Fibroblast of pulmonary artery (primary cell): ENCODE measurements at places on chromosomes 4 and X.

- no peak for DNase-seq
These were observed 355.7 kb downstream of the GALNTL6 start for GRCh38 chr4:172168888-172169287.

DNA sequence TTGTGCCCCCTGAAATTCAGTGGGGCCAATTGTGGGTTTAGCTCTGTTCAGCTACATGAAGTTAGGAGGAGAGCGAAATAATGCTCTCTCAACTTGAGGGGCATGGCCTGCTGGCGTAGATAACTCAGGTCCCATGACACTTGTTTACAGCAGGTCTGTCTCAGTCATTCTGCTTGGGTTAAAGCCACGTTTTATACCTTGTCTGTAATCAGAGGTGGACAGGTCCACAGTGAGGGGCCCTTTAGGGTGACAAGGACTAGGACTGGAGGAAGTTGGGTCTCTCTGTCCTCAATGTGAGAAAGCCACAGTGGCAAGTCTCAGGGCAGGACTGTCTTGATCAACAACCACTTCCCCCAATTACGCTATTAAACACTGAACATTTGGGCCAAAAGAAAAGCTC, 49.0 kb downstream of the PDHA1 start:
- no peak for DNase-seq

DNA sequence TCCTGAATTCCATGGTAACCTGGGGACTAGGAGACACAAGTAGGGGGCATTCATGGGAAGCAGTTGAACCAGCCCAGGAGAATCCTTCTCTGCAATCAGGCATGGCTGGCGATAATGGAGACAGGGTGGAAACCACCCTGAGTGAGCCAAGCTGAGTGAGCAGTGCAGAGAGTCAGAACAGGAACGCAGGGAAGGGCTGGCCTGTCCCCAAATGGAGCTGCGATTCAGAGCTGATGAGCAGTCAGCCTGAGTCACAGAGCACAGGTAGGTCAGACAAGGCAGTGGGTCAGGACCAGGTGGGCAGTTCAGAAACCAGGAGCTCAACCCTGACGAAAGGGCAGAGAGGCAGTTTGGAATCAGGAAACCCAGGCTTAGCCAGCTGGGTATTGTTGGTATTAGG, 129.0 kb downstream of the BTC start:
- DNase-seq, result no peak

DNA sequence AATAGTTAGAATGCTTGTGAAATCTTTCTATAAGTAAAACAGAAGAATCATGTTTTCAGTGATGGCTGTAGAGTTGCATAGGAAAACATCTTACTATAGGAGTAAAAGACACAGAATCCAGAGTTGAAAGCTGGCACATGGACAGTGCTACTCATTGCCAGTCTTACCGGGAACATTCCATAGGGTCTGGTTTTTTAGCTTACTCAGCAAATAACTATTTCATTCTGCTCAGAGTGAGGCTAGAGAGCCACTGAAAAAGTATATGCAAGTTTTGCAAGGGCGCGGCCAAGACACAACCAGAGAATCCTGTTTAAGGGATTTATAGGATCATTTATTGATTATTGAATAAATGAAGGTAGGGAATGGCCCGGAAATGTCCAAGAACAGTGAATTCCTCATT, 60.3 kb downstream of the MTHFD2L start:
- DNase-seq, result peak; percentile 23

GRCh38 chr4:119589165-119589564, 39.4 kb downstream of the PDE5A start:
- no peak for DNase-seq

- DNase-seq, result no peak
These were observed 413 bp downstream of the PDK3 start for GRCh38 chrX:24465532-24465865.

DNA sequence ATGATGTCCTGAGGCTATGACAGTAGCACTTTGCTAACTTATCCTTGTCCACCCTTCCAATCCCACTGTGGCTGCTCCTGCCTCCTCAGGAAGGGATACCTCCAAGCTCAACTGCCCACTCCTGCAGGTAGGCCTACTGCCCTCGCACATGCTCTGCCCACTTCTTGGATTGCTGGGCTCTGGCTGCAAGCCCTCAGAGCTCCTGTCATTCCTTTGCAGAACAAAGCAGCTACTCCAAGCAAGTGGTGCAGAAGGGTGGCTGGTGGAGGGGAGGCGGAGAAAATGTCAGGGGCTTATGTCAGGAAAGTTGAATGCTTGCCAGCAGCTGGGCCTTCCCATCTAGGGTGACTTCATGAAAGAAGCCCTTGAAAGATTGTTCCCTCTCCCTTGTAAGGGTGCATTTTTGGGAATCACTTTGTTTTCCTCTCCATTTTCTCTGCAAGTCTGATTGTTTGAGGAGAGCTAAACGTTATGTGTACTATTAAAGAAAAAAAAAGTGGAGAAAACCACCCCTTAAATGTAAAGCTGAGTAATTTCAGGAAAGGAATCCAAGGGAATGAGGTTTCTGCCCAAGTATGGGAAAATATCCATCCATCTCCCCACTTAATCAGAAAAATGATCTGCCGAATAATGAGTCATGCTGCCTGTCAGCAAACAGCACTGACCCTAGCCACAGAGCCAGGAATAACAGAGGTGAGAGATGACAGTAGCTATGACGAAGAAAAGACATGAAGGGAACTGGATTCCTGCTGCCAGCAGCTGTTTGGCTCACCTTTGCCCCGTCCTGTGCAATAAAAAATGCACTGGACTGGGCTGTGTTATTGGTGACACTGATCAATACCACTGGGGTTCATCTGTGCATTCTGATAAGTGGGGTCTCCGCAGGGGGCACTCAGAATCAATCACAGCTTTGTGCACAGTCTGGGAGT, 102.0 kb downstream of the RTL5 start:
- peak; percentile 68 for DNase-seq

DNA sequence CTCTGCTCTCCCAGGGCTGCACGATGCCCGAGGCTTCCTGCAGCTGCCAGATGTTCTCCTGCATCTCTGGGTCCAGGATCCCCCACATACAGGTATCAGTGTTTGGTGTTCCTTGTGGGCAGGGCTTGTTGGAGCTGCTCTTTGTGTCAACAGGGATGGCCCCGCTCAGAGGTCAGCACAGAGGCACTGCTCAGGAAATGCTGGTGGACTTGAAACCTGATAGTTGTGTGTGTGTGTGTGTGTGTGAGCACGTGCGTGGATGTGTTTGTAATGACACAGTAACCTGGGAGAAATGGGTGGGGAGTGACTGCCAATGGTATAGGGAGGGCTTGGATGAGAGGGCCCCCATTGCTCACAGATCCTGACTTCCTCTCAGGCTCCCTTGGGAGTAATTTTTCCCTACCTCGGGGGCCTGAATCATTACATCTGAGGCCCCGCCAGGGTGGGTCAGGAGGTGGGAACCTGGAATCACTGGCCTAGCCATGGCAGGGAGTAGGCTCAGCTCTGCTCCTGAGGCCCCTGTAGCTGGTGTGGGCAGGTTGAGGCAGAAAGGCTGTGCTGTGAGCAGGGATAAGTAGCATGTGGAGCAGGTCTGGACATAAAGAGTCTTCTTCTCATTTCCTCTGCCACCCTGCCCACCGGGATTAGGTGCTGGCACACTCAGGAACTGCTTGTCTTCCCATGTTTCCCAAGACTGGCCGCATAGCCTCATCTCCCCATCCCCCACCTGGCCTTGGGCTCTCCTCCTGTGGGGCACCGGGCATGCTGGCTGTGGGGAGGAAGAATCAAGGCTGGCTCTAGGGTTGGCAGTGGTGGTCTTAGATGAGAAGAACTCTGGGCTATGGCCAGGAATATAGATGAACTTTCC, 2.5 kb upstream of the EFNB1 start:
- DNase-seq, result no peak

GRCh38 chr4:38310446-38311043, 350.3 kb downstream of the PTTG2 start:
- no peak for DNase-seq

DNA sequence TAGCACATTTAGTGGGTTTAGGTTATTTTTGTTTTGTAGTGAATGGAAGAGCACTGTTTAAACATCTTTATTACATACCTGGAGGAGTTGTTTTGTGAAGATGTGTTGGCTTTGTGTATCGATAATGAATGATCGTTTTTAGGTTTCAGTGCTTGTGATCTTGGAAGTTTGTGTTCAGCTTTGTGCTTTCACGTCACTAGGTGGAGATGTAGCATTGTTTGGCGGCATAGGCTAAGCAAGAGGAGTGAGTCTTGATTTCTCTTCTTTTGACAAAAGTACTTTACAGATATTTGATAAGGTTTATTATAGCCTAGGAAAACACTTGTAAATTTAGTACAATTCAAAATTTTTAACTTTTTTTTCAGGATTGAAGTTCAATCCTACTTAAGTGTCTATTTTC, 50.4 kb downstream of the PDK3 start:
- DNase-seq, result peak; percentile 51

- DNase-seq, result peak; percentile 23
These were observed 36.9 kb upstream of the MED14 start for GRCh38 chrX:40772290-40772689.

DNA sequence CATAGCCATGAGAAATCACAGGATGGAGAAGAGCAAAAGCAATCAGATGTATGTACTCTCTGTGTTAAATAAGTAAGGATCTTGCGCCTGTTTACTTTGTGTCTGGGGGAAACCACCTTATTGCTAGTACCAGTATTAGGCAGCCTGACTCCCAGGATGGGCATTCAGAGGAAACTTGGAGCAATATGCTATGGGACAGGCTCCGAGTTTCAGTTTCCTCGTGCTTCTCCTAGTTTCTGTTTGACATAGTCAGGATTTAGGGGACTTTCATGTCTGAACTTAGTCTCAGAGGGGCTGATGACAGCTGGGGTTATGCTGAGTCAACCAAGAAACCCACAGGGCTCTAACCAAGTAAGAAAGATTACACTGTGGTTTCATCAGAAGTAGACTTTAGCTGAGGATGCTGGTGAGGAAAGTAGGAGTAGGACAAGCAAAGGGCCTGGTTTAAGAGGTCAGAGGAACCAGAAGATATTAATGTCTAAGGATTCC, 13.5 kb downstream of the NSUN7 start:
- DNase-seq, result peak; percentile 22

DNA sequence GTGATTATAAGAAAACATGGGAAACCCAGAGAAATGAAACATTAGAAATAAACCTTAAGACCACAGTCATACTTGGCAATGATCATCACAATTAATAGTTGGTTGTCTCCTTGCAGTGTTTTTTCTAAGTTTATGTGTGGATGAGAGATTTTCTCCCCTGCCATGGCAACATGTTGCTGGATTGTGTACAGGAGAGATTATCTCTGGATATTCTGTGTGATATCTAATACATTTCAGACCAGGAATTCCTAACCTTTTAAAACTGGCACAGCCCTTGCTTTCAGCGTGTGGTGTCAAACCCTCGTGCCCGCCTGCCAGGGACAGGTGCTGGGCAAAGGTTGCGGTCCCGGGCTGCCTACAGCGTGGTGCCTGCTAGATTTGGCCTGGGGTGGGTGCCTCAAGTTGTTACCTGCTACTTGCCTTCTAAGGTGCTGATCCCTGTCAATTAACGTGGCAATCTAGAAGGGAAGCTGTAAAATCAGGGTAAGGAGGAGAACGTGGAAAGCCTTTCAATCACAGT, 100.5 kb downstream of the TMEM131L start:
- DNase-seq, result no peak

- no peak for DNase-seq
These were observed 91.0 kb upstream of the SH3RF1 start for GRCh38 chr4:169361756-169362155.

GRCh38 chr4:189548484-189549125, 392.1 kb upstream of the FRG1 start:
- DNase-seq, result no peak

GRCh38 chrX:111568354-111568753, 56.9 kb downstream of the SERTM2 start:
- peak; percentile 25 for DNase-seq

DNA sequence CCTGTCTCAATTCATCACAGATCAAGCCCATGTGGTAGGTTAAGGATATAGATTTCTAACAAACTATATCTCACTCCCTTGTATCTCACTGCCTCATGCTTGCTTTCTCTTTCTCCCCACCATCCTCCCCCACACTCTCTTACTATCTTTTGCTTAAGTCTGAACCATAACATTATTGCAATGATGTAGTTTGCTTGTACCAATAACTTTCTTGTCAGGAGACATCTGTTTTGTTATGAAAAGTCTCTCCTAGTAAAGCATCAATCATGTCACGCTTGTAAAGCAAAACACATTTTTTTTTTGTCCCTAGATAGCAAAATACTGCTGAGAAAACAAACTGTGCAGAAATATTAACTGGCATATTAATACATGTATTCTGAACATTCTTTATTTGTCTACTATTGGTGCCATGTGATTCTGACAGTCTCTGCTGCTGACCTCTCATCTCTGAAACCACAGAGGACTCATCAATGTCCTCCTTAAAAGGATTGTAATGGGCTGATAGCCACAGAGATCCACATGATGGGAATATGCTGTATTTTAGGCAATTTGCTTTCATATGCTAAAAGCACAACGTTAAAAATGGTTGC, 217.5 kb downstream of the VEGFC start:
- peak; percentile 6 for DNase-seq

- DNase-seq, result no peak
These were observed 160.6 kb downstream of the BCOR start for GRCh38 chrX:39936886-39937770.

- no peak for DNase-seq
These were observed 149.0 kb downstream of the CXXC4 start for GRCh38 chr4:104345598-104346242.

DNA sequence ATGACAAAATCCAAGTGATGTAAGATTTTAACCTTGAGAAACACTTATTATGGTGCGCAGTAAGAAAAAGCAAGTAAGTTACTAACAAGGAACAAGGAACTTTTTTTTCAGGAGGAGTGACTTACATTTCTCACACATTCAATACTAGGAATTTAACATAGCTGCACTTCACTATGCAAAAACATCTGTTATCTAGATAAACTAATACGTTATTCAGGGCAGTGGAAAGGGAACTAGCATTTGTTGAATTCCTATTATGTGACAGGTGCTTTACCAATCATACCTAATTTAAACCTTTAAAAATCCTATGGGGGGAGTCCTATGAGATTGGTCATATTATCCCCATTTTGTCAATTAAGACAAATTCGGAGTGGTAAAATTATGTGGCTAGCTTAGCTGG, 238.0 kb downstream of the NR3C2 start:
- DNase-seq, result no peak

DNA sequence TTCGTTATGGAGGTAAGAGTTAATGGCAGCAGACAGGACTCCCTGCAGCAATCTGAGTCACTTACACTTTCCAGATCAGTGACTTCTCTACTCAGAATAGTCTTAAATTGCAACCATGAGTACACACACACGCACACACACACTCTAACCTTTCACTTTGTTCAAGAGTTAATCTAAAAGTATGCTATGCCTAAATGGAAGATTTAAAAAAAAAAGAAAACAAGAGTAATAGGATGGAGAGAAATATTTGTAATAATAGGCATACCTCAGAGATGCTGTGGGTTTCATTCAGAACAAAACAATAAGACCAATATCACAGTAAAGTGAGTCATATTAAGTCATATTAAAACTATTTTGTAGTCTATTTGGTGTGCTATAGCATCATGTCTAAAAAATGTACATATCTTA, 969.1 kb upstream of the PCDH10 start:
- DNase-seq, result peak; percentile 64
